ENCODE measurements at places on chromosomes 2 and 18. TPM values are rescaled to one million over a fixed set of nuclear protein-coding genes. Genes with fewer than 3 reads are reported as not detected.

DNA sequence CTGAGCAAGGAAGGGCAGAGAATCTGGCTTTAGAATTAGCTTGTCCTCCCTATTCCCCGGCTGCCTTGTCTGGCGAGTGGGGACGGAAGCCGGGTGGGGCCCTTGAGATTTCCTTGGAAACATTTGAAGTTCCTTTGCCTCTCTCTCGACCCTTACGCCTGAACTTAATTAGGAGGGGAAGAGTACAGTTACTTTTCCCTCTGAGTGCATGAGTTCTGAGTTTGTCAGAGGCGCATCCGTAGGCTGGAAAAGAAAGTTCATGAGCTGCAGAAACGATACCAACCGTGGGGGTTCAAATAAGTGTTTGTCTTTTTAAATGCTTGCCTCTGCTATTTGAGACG is 468 bp downstream of the PIKFYVE start:
- H3K27ac ChIP-seq = peak overlapping the region; percentile 95
- peaks cover 6% of the 10 kb centered on the region for H3K4me1 ChIP-seq
- H3K27me3 ChIP-seq = no peaks in the 10 kb centered on the region
- no peak for DNase-seq
- H3K4me3 ChIP-seq = peak overlapping the region; percentile 96
- no peaks in the 10 kb centered on the region for H3K36me3 ChIP-seq

DNA sequence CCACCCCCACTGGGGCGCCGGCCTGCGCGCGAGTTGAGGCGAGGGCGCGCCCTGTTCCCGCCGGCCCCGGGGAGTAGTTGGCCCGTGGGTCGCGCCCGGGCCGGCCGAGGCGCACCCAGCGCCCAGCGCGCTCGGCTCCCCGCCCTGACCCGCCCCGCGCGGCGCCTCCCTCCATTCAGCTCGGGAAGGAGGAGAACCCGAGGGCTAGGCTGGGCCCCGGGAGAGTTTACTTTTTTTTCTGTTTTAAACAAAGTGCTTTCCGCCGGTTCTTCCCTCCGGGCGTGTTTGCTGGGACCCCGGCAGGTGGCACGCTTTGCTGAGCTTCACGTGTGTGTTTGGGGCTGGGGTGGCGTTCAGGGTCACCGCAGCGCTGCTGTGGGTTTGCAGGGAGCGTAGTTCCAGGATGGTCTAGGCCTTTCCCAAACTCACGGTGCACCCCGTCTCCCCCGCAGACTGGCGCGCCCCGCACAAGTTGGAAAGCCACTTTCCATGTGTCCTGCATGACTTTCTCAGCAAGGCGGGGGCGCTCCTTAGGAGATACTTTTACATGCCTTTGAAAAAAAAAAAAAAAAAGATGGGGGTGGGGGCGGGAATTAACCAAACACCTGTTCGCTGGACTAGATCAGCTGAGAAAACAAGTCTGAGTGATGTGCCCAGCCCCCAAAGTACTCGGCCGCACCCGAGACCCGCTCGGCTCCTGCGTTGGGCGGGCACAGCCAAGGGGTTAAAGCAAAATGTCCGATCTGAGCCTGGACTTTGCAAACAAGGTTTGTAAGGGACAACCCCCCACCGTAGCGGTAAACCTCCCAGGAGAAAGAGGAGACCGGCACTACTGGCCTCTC is 825 bp downstream of the ITGA6 start:
- peaks cover 8% of the 10 kb centered on the region for H3K27me3 ChIP-seq
- H3K4me1 ChIP-seq = peaks cover 18% of the 10 kb centered on the region
- no peaks in the 10 kb centered on the region for H3K36me3 ChIP-seq
- peak overlapping the region; percentile 67 for H3K4me3 ChIP-seq
- peak; percentile 73 for DNase-seq

- peak; percentile 37 for DNase-seq
- no peaks in the 10 kb centered on the region for H3K36me3 ChIP-seq
- H3K4me3 ChIP-seq = peak overlapping the region; percentile 62
- peaks cover 17% of the 10 kb centered on the region for H3K4me1 ChIP-seq
- peaks cover 24% of the 10 kb centered on the region for H3K27me3 ChIP-seq
Measured at GRCh38 chr18:498931-499775, 1.3 kb downstream of the COLEC12 start.

DNA sequence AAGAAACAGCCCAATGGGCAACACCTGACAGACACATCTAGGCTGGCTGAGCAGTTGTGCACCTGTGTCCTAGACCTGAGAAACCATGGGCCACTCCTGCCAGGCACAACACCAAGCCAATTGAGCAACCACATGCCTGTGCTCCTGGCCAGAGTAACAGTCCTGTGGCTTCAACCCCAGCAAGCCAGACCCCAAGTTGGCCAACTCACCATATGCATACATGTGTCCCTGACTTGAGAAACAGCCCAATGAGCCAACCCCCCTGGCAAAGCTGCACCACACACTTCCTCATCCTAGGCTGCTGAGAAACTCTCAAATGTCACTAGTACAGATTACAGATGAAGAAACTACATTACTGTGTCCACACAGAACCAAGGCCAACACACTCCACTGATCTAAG is 36.6 kb downstream of the USP34 start:
- H3K4me1 ChIP-seq = peaks cover 14% of the 10 kb centered on the region
- H3K27me3 ChIP-seq = no peaks in the 10 kb centered on the region
- no peak overlapping the region for H3K27ac ChIP-seq

GRCh38 chr2:63012541-63012940 is 38.1 kb upstream of the OTX1 start:
- no peaks in the 10 kb centered on the region for H3K27me3 ChIP-seq
- peaks cover 20% of the 10 kb centered on the region for H3K36me3 ChIP-seq
- H3K4me3 ChIP-seq = no peak overlapping the region
- DNase-seq = peak; percentile 5
- no peaks in the 10 kb centered on the region for H3K4me1 ChIP-seq

GRCh38 chr2:168583064-168583709 is 127.1 kb downstream of the CERS6 start:
- H3K27me3 ChIP-seq = no peaks in the 10 kb centered on the region
- no peak for DNase-seq
- peak overlapping the region; percentile 52 for H3K27ac ChIP-seq
- peaks cover 16% of the 10 kb centered on the region for H3K4me1 ChIP-seq

DNA sequence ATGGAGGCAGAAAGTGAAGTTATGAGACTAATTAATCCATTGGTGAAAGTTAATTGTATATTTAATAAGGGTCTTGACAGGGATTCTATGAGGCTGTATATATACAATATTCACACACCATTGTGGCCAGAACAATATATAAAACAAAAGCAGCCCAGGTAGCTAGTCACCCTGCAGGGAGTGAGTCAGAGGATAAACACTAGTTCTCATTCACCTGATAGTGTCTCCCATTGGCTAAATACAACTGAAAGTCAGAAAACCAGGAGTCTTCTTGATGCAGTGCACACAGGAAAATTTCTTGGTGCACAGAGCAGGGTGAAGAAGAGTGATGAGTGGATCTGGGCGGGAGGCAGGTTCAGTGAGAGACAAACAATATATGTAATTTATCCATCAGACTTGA is 465.2 kb downstream of the ERBB4 start:
- H3K4me3 ChIP-seq = no peak overlapping the region
- no peaks in the 10 kb centered on the region for H3K36me3 ChIP-seq
- DNase-seq = no peak
- H3K27ac ChIP-seq = no peak overlapping the region

DNA sequence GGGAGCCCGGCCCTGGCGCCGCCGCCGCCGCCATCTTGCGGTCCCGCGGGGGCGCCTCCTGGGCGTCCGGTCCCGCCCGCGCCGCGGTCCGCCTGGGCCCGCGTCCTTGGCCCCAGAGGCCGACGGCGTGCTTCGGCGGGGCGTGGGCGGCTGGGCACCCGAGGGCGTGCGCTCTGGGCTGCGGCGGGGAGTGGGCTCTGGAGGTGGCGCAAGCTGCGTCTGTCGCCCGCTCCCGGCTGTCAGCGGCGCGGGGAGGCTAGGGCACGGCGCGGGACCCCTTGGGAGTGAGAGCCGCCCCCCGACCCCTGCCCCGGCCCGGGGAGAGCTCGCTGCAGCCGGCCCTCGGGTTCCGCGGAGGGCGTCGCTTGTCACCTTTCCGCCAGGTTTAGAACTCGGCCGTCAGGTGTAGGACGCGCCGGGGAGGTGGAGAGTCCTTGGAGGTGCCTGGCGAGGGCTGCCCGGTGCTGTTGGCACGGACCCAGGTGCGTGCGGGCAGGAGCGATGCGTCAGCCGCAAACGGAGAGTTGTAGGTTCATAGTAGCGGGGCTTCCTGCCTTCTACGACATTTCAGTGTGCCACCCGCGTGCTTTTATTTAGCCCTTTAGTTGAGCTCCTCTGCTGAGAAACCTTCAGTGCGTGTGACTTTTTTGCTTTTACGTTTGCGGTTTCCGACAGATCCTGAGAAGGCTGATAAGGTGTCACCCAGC is 921 bp downstream of the VAPA start:
- no peaks in the 10 kb centered on the region for H3K36me3 ChIP-seq
- peak overlapping the region; percentile 99 for H3K27ac ChIP-seq
- peak; percentile 93 for DNase-seq
- H3K27me3 ChIP-seq = no peaks in the 10 kb centered on the region

DNA sequence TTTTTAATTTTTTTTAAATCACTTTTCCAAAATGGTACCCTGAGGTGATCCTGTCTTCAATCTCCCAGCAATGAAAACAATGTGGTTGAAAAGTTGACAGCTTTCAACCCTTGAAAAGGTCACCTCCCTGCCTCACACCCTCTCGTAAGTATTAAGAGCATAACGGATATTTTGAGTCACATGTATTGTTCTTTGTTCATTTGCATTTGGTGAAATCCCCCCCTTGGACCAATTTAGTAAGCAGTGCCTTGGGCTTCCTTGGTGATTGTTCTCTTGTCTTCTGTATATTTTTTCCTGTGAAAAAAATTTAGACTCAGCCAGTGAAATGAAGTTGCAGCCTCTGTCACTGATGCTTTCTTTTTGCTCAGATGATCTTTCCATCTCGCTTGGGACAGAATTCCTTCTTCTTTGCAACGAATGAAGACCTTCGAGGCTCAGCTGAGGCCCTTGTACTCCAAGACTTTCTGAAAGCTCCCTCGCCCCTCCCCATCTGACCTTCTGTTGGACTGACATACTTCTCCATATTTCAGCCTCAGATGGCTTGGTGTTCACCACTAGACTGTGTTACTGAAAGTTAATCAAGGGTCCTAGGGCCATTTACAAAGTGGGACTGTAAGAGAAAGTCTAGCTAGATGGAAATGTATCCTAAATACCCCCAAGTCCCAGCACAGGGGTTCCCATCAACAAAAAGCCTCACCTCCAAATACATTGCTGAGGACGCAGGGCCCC is 158.4 kb downstream of the BCL2 start:
- no peaks in the 10 kb centered on the region for H3K36me3 ChIP-seq
- DNase-seq = no peak
- no peak overlapping the region for H3K4me3 ChIP-seq
- H3K27ac ChIP-seq = peak overlapping the region; percentile 77

GRCh38 chr2:186820303-186820702 is 28.7 kb downstream of the ZSWIM2 start:
- no peaks in the 10 kb centered on the region for H3K4me1 ChIP-seq
- DNase-seq = no peak
- H3K36me3 ChIP-seq = no peaks in the 10 kb centered on the region
- no peak overlapping the region for H3K4me3 ChIP-seq
- no peak overlapping the region for H3K27ac ChIP-seq

- no peak overlapping the region for H3K27ac ChIP-seq
- no peaks in the 10 kb centered on the region for H3K27me3 ChIP-seq
- peak; percentile 82 for DNase-seq
- no peak overlapping the region for H3K4me3 ChIP-seq
Measured at GRCh38 chr2:73156539-73157124, 43.9 kb upstream of the RAB11FIP5 start.

GRCh38 chr2:60998628-60999545 is 18.6 kb upstream of the PEX13 start:
- H3K36me3 ChIP-seq = no peaks in the 10 kb centered on the region
- H3K4me3 ChIP-seq = no peak overlapping the region
- no peak for DNase-seq
- no peaks in the 10 kb centered on the region for H3K27me3 ChIP-seq
- no peaks in the 10 kb centered on the region for H3K4me1 ChIP-seq
- no peak overlapping the region for H3K27ac ChIP-seq

DNA sequence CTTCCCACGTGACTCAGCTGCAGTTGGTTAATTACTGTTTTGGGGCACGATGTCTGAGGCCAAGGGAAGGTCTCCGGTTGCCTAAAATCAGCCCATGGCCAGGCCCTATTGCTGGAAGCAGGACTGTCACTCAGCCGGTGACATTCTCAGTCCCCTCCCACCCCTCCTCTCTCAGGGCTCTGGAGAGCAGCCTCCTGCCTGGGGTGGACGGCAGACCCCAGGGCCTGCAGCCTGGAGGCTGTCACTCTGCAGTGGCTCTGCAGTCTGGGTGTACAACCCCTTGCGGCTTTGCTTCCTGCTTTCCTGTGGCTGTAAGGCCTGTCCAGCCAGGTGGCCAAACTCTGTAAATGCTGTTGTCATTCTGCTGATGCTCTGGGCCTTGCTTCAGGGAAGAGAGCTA is 32.8 kb downstream of the ZBTB7C start:
- no peak overlapping the region for H3K4me3 ChIP-seq
- peaks cover 7% of the 10 kb centered on the region for H3K4me1 ChIP-seq
- no peaks in the 10 kb centered on the region for H3K36me3 ChIP-seq
- no peak for DNase-seq
- H3K27me3 ChIP-seq = peaks cover 13% of the 10 kb centered on the region

DNA sequence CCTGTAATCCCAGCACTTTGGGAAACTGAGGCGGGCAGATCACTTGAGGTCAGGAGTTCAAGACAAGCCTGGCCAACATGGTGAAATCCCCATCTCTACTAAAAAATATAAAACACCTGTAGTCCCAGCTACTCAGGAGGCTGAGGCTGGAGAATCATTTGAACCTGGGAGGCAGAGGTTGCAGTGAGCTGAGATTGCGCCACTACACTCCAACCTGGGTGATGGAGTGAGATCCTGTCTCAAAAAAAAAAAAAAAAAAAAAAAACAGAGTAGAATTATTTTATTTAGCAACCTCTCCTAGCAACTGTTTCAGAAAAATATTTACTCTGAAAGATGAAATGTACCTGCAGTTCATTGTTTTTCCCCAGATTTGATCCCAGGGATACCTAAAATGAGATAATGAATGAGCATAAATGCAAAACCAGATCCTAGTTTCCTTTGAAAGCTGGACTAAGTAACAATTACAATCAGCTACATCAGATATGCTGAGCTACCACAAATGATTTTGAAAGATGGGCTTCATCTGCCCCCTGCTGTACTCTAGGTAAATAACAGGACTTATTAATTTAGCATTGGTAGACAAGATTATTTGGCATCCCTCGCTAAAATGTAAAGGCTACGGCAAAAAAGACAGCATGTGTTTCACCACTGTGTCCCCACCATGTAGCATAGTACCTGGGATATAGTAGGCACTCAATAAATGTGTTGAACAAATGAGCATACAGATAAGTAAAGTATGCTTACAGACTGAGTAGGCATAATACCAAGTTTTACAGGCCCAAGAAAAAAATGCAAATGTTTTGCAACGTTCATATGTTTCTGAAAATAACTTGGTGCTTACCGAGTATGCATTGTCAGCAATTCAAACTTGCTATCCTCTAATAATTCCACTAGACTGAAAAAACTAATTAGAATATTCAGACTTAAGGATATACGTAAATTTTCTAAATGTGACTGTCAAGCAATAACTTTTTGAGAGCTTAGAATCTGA is 102.5 kb downstream of the ATL2 start:
- H3K4me1 ChIP-seq = no peaks in the 10 kb centered on the region
- H3K4me3 ChIP-seq = no peak overlapping the region
- H3K27me3 ChIP-seq = no peaks in the 10 kb centered on the region

ARL4C gene
- 12.8 TPM for total RNA-seq

GORASP2 gene
- total RNA-seq = 17.7 TPM

Data from stomach (tissue), 19 donors.